ENCODE measurements at places on chromosomes 1 and 21.

GRCh38 chr1:2949966-2950925 lies 71.0 kb upstream of the ACTRT2 start:
- no peak for DNase-seq

DNA sequence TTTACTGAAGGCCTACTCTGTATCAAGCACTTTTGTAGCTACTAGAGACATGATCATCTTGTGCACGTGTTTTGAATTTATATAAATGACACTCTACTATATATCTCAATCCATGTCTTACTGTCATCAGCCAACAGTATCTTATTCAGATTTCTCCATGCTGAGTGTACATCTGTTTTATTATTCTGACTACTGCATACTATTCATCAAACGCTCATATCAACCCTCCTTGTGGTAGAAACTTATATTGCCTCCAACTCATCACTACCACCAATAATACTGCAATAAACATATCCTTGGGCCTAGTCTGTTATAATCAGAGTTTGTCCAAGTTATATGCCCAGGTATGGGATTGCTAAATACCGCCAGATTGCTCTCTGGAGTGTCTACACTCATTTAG lies 81.6 kb upstream of the IRF2BP2 start:
- peak; percentile 32 for DNase-seq

DNA sequence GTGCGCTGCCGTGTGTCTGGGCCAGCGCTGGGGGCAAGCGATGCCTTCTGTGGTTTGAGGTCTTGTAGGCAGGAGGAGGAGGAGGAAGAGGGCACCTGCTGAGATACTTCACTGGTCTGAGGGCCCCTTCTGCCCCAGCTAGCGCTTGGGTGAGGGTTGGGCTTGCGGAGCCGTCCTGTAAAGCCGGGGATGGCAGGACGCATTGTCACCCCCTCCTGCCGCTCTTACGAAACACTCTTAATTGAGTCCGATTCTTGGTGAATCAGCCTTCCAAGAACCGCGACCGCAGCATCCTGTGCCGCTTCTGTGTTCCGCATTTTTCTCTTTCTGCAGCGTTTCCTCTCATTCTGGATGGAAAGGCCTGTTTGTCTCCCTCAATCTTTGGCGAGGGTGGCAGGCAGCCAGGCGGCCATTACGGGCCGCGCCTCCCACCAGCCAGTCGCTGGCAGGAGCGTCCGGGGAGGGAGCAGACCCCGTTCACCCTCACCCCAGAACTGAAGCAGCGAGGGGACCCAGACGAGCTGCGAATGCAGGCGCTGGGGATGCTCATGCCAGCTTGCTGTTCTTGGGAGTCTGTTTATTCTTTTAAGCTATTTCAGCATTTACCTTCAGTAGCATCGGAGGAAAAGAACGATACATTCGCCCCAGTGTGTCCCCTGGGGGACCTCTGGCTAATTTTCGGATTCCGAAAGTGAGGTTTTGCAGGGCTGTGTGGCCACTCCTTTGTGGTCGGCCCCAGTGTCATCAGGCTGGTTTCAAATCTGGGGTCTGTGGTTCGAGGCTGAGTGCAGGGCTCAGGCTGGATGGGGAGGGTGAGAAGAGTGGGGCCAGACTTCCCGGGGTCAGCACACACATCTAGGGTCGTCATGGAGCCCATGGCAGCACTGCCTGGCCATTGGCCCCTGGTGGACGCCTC lies 62.7 kb downstream of the SKI start:
- peak; percentile 94 for DNase-seq

- DNase-seq = no peak
Measured at GRCh38 chr1:216532251-216532798, 109.1 kb upstream of the USH2A start.

DNA sequence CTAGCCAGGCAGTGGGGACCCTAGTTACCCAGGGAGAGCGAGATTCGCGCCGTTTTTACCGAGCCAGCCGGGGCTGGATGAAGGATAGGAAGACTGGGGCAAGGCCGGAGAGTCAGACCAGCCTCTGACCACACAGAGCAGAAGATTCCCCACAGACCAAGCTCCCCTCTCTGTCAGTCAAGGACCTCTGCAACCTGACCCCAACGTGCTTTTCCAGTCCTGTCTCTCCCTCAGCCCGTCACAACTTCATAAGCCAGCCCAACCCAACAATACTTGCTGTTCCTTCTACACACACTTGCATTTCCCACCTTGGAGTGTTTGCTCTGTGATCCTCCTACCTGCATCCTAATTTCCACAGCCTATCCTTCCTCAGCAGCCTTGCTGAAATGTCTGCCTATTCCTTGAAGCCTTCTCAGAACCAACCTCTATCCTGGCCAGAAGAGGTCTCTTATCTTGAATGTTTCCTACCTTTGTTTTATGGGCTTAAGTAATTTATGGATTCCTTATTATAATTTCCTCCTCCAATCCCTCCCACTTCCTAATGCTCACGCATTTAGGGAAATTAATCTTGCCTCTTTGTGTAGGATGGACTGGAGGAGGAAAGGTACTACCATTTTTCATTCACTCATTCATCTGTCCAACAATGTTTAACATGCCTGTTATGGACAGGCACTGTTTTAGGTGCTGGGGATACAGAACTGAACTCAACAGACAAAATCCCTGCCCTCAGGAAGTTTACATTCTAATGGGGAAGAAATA lies at the start of gene GSTM3:
TSS of gene GSTM3 (minus strand) at position 424 of the 759 bp plus-strand sequence. CDS start 751 bp downstream, outside the sequence.
- DNase-seq = no peak

DNA sequence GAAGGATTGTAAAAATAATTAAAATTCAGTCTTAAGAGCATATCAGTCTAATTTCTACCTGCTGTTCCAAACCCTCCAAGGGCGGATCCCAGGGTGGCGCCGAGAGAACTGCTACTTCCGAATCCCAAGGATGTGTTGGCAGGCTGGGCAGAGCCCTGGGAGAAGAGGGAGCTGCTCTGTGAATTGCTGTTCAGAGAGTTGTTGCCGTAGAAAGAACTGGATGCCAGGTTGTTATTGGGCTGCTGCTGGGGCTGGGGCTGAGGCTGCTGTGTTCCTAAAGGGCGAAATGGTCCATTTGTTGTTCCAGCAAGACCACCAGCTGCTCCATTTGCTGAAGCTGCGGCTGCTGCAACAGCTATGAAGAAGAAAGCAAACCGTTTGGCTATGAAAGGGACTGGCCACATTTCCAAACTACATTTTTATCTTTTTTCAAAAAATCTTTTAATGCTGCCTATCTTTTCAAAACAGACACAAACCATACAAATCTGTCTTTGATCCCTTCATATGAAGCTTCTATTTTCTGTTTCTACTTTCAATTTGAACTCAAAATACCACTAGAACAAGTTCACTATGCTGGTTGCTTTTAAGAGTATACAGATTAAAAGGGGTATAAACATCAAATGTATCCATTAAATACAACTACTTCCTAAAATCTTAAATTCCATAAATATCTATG lies 57.5 kb upstream of the SDC3 start:
- DNase-seq = no peak

DNA sequence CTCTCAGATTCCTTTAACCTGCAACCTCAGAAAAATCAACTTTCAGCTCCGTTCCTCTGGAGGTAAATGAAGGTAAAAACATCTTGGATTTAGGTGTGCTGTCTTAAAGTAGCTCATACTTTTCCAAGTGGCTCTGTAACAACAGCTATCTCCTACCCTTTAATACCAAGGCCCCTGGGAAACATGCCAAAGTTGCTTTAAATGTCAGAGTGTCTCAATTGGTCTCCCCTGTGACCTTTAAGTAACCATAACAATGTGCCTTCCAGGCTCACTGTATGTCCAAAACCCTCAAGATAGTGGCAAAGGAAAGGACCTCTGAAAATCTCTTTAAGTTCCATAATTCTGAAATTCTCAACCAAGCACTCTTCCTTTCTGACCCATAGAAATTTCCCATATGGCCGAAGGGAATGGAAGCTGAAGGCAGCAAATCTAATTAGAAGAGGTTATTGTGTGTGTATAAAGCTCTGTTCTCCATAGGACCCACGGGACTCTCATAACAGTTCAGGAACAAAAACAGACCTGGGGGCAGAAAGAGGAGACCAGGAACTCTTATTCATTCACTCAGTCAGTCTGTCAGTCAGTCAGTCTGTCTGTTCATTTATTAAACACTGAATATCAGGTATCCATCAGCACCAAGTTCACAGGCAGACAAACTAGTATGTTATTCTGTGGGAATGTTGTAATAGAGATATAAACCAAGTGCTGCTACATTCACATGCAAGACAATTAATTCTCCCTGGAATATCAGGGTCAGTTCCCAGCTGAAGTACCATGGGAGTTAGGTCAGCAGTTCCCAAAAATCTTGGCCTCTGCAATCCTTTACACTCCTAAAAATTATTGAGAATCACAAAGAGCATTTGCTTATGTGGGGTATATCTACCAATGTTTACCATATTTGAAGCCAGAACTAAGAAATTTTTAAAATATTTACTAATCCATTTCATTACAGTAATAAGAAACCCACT lies 19.1 kb downstream of the ASTN1 start:
- DNase-seq = no peak

DNA sequence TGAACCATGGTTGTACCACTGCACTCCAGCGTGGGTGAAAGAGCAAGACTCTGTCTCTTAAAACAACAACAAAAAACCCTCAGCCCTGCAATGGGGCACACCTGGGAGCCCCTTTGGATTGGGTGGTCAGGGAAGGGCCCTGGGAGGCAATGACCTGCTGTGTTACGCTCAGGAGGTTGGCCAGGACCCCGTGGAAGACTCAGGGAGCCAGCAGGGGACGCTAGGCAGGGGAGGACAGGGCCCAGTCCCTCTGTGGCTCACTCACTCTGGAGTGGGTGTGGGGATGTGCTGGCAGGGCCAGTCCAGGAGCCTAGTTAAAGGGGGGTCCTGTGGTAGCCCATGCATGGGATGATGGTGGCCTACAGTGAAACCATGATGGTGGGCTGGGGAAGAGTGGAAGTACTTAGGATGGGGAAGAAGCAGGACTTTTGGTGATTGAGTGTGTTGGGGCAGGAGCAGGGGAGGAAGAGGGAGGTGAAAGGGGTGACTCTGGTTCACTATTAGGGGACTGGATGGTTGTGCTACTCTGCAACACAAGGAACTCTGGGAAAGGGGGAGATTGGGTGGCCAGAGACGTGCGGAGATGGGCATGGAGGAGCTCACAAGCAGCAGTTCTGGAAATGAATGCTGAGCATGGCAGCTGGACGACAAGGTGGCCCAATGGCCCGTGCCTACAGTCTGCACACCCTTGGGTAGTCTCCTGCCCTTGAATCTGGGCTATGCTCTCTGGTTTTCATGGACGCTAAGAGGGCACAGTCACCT lies 56.3 kb upstream of the FAM20B start:
- no peak for DNase-seq

- DNase-seq = peak; percentile 18
Measured at GRCh38 chr21:25790122-25790877, 55.5 kb downstream of the GABPA start.

DNA sequence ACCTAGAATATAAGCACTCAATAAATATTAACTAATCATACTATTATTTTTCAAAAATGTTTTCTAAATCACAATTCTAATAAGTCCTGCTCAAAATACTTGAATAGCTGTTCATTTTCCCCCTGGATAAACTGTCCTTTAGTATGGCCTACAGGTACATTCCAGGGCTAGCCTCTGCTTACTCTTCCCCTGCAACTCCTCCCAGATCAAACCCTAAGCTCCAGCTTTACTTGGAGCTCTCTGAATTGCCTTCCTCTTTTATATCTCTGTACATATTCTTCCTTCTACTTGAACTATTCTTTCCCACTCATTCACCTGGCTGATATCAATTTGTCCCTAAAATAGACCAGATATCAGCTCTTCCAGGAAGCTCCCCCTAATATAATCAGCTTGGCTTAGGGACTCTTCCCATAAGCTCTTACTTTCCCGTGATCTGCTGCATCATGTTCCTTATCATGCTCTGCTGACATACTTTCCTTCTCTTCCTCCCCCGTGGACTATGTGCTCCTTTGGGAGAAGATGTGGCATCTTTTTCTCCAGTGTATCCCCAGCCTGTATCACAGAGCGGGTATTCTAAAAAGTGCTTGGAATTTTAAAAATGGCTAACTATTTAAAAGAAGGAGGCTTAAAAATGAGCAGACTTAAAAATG lies 43.1 kb upstream of the PIGC start:
- no peak for DNase-seq

- DNase-seq = peak; percentile 41
Measured at GRCh38 chr1:93662481-93663207, 19.0 kb downstream of the BCAR3 start.

- DNase-seq = no peak
Measured at GRCh38 chr1:66246351-66247269, 287.3 kb upstream of the SGIP1 start.

GRCh38 chr1:111369177-111369576 lies 58.4 kb downstream of the OVGP1 start:
- DNase-seq = no peak

DNA sequence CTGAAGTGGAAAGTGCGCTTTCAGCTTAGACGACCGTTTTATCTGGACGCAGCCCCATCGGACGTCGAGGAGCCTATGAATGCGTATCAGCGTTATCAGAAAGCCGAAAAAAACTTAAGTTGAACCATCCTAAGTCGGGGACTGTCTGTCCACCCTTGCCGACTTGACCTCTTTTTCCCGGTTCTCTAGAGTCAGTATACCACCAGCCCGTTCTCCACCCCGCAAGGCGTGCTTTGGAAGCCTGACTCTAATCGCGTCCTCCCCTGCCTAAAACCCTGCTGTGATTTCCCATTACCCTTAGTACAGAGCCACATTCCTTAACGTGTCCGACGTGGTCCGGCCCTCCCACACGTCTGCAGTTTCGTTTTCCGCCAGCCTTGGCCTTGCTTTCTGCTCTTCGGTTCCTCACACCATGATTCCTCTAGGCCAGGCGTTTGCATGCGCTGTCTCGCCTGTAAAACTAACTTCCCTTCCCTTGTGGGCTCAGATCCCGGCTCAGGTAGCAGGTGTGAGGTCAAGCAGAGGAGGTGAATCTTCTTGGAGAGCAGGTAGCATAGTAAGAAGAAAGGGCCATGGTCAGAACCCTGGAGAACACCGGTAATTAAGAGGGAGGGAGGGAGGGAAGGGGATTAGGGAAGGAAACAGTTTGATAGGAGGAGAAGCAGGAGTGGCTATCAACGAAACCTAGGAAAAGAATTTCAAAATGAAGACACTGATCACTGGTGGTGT lies 865 bp downstream of the ADPRS start:
- peak; percentile 64 for DNase-seq

GRCh38 chr1:70840260-70840953 lies 207.2 kb downstream of the PTGER3 start:
- no peak for DNase-seq

GRCh38 chr1:223413216-223413615 lies 20.0 kb downstream of the CCDC185 start:
- no peak for DNase-seq

DNA sequence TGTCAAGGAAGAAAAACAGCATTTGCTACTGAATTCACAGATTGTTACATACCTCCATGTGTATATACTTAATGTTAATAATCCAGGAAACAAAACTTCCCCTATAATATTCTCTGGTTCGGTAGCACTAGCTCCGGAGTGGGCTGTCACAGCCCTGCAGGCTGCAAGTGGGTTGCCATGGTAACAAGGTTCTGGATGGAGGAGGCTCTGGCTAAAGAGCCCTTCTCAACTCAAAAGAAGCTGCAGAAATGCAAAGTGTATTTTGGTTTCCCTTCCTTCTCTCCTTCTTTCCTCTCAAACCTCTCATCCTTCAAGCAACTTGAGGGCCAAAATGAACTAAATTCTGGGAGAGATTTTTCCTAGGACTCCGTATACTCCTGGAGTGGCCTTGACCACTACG lies 45.2 kb downstream of the ASTN1 start:
- DNase-seq = no peak

- no peak for DNase-seq
Measured at GRCh38 chr1:62438163-62438562, 1.3 kb downstream of the USP1 start.
